8988T (cell line): ENCODE measurements at places on chromosomes 2 and 18.

- DNase-seq: no peak
Observed at GRCh38 chr2:55140316-55141219, 90.3 kb upstream of the RTN4 start.

GRCh38 chr2:58971511-58972360, 730.6 kb upstream of the FANCL start:
- no peak for DNase-seq

GRCh38 chr2:25566694-25567093, 106.7 kb downstream of the DTNB start:
- DNase-seq: no peak

- DNase-seq: no peak
Observed at GRCh38 chr2:148646231-148646559, 1.6 kb downstream of the EPC2 start.

GRCh38 chr18:32707147-32707546, 65.7 kb downstream of the KLHL14 start:
- DNase-seq: no peak

GRCh38 chr2:71944806-71945602, 202.7 kb downstream of the CYP26B1 start:
- DNase-seq: no peak

DNA sequence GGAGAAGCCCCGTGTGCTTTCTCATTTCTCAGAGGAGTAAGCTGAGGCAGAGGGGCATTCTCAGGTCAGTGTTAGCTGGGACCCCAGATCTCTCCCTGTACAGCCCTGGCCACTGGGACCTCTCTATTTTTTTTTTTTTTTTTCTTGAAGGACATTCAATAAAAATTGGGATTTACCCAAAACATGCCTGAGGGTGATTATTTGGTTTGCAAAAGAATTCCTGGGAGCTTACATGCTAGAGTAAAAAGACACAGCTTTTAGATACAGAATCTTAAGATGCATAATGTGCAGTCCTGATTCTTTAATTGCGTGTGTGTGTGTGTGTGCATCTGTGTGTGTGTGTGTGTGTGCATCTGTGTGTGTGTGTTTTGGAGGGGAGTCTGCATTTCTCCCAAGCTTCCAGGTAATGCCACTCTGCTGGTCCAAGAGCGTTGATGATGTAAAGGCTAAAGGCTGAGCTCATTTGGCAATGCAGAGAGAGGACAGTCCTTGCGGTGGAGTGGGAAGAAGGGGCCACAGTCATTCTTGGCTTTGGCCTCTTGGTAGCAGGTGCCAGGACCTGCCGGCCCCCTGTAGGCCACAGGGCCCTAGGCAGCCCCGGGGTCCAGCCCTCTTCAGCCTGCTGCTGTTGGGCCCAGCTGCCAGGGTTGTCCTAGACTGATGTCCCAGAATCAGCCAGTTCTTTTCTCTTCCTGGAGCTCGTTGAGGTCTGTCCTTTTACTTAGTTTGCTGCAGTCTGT, 74.1 kb upstream of the MCFD2 start:
- DNase-seq: no peak

- DNase-seq: no peak
Observed at GRCh38 chr18:22115573-22115972, 53.8 kb upstream of the GATA6 start.

GRCh38 chr2:31151501-31151900, 13.3 kb upstream of the GALNT14 start:
- no peak for DNase-seq

DNA sequence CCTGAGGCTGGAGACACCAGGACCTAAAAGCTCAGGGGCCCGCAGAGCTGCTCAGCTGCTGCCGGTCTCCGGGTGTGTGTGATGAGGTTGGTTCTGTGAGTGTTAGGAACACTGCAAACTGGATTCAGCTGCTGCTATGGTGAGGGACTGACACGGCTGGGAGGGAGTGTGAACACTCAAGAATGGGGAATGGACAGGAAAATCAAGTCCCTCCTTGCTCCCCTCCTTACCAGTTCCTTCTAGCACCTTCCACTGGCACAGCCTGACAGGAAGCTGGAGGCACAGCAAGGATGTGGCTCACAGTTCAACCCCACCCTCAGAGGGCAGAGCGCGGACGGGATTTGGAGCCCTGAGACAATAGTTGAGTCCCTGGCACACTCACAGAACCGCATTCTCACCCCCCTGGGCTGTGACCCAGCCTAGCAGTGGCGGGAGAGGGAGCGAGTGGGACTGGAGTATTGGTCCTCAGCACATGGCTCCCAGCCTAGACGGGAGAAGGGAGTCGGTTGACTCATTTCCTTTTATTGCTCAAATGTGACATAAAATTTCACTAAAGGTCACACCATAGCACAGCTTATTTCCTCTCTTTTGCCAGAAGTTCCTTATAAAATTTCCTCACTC, 42.5 kb downstream of the LRRC30 start:
- peak; percentile 39 for DNase-seq

- DNase-seq: no peak
Observed at GRCh38 chr2:31299547-31299946, 65.6 kb downstream of the EHD3 start.
